ENCODE measurements at places on chromosomes 5 and 9.

DNA sequence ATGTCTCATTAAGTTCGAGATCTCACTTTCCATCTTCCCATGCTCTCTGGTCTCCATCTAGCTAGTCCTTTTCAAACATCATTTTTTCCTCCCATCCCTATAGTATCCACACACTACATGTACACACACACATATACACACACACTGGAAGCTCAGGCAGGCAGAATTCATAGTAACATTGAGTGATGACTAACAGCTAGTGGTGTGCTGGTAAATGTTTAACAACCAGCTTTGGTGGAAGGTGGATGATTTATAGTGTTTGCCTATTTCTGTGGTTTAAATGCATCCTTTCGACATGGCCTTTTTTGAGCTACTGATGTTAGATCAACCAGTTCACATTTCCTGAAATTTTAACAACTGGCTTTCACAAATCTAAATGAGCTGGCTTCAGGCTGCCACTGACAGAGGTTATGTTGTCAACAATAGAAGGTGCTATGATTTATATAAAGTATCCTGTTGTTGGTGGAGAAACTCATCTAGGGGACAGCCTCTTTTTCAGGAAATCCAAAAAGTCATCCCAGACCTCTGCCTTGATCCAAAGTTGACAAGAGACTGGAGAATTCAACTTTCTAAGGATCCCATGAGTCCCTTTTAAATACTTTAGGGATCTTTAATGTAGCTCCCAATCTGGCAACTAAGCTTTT is 117.8 kb downstream of the CCDC192 start:
- no peak for DNase-seq

- DNase-seq: no peak
Observed at GRCh38 chr9:33380390-33381094, 21.8 kb downstream of the AQP7 start.

- no peak for DNase-seq
Observed at GRCh38 chr5:93378073-93378472, 202.9 kb downstream of the NR2F1-AS1 start.

DNA sequence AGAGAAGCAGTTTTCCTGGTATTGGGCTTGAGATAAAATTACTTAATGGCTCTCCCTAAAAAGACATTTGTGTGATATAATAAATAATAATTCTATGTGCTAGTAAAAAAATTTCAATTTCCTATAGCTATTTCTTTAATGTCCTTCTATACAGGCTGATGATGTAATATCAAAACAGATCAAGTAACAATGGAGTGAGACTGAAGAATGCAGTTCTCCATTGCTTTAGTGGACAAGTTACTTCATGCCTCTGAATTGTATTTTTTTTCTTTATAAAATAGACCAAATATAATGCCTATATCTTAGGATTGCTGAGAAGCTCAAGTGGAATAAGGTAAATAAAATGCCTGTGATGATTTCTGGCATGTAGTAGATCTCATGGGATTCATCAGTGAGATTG is 35.6 kb upstream of the NEURL1B start:
- no peak for DNase-seq
